Regular cardiac myocyte (primary cell): ENCODE measurements at places on chromosomes 2 and 18. TPM values are rescaled to one million over a fixed set of nuclear protein-coding genes. Genes with fewer than 3 reads are reported as not detected.

Gene NYAP2
- not detected in 2 replicates for total RNA-seq

Gene FAM136A
- 19.2 and 40.8 TPM in 2 replicates for total RNA-seq

Gene UGT1A10
- total RNA-seq: not detected in 2 replicates

Gene MC4R
- under 0.01 TPM in 1 of 2 replicates, not detected in the other for total RNA-seq

Gene VAMP5
- 35.8 and 68.6 TPM in 2 replicates for total RNA-seq

Gene PAX8
- total RNA-seq: 0.38 and 1.1 TPM in 2 replicates

Gene CCDC121
- 1.1 and 1.5 TPM in 2 replicates for total RNA-seq

Gene EFR3B
- 0.56 and 1.7 TPM in 2 replicates for total RNA-seq

Gene RNF144A
- 0.56 and 1.5 TPM in 2 replicates for total RNA-seq
